ENCODE measurements at places on chromosomes 3 and 15. TPM values are rescaled to one million over a fixed set of nuclear protein-coding genes. Genes with fewer than 3 reads are reported as not detected.

DNA sequence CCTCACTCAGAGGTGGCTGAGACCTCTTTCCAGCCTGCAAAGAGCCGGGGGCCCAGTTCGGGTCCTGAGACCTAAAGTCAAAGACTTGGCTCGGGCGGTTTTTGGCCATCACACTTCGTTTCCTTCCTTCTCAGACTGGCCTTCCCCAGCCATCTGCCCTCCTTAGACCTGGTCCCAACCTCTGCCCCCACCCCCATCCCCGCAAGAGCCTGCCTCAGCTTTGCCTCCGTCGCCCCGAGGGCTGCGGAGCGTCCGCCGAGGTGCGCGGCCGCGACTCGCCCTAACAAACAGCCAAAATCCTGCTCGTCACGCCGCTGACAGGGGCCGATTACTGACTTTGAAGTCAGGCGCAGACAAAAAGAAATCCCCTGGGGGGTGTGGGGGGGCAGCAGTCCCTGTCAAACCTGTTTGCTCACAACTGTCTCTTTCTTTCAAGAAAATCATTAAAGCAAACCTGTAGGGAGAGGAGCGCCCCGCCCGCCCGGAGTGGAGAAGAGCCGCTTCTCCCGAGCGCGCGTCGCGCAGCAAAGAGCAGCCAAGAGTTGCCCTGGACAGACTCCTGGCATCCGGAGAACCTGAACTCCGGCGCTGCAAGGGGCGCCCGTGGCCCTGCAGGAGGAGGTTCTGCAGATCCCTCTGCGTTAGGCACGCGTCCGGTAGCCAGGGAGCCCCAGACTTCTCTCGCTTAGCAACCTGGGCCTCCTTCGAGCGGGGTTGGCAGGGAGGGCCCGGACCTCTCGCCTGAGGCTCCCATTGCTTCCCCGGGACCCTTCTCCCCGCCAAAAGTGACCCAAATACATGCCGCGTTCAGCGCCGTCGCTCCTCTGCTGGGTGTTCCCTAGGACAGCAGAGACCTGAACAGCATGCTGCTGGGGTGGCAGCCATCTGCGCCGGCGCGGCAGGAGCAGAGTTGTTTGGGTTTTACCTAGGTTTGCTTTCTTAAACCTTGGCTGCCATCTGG lies 4.5 kb downstream of the SOX14 start:
- no peak for DNase-seq

- no peak for DNase-seq
These were observed 841.6 kb upstream of the DPPA4 start for GRCh38 chr3:110178965-110179364.

GRCh38 chr15:96692826-96693225 lies 362.3 kb downstream of the NR2F2 start:
- no peak for DNase-seq

GRCh38 chr3:50154840-50155490 lies at the start of gene SEMA3F:
TSS of gene SEMA3F (plus strand) at chr3:50155324. CDS start at chr3:50159623, 4,299 bp downstream.
- DNase-seq: no peak

- DNase-seq: no peak
These were observed 154.7 kb upstream of the GOLIM4 start for GRCh38 chr3:168250415-168250861.

- DNase-seq: no peak
These were observed 48.4 kb downstream of the ARHGEF3 start for GRCh38 chr3:56753206-56753820.

DNA sequence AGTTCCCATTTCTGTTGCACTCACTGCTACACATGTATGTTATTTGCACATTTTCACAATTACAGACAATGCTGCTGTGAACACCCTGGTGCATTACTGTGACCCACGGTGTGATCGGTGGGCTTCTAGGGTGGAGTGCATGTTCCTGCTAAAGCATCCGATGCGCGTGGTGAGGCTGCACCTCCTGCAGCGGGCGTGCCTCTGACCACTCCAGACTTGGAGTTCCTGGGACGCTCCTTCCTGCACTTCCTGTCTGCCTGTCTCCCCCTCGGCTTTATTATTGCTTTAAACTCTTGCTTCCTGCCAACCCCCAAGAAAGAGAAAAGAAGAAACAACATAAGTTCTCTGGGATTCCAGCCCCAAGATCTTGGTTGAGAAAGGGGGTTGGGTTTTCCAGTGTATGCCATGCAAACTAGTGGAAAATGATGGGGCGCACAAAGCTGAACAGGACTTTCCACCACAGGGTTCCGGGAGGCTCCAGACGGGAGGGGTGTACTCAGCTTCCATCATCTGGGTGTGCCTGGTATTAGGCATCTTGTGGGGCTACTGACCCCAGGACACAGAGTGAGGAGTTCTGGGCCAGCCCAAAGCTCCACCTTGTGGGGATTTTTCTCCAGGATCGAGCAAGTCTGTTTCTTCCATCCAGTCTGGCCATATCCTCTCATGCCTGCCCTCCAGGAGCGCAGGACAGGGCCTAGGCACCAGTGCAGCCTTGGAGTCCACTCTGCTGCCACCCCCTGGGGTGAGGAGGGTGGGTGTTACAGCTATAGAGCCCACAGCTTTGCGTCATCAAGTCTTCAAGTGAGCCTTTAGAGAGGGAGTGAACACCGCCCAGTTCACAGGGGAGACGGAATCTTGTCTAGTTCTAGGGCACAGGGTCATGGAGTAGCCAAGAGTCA lies 11.2 kb downstream of the RPL32 start:
- no peak for DNase-seq

GRCh38 chr15:48800811-48801455 lies 9.9 kb downstream of the CEP152 start:
- peak; percentile 47 for DNase-seq

- no peak for DNase-seq
These were observed 52.2 kb upstream of the OSBPL11 start for GRCh38 chr3:125647318-125648014.

- DNase-seq: no peak
These were observed 19.7 kb downstream of the GABRA5 start for GRCh38 chr15:26886566-26886965.

- DNase-seq: no peak
These were observed 172.3 kb downstream of the SLCO3A1 start for GRCh38 chr15:92025706-92026270.

DNA sequence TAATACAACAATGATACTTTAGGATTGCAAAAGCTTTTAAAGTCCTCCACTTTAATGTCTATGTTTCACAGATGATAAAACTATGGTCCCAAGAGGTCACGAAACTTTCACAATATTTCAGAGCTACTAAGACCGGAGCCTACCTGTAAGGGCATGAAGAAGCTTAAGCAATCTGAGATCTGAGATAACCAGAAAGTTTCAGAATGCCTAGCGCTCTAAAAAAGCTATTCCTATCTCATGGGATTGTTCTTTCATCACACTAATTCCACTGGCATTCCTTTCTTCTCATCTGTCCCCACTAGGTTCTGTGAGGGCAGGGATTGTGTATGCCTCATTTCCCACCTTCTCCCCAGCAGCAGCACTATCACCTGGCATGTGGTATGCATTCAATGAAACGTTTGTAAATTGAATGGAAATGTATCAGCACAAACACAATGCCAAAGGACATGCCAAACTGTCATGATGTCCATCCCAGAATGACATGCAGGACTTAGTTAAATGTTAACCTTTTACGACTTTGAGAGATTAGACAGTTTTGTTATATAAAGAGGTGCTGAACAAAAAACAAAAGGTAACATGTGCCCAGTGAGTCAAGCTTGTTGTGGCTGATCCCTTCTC lies 104.7 kb upstream of the NR2F2 start:
- no peak for DNase-seq

DNA sequence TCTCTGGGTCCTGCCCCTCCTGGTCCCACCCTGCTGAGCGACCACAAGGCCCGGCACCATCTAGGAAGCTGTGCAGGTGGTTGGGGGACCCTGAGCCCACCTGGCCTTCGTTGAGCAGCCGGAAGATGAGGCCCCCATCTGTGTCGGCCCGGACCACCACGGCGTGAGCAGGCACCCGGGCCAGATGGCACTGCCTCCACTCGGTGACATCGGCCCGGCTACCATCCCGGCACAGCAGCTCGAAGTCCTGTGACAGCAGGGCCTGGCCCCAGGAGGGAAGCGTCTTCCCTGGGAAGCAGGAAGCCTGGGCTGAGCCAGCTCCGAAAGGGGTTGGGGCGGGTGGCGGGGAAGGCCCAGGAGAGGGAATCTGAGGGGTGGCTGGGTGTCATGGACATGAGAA lies 12.6 kb downstream of the MELTF start:
- DNase-seq: no peak

- no peak for DNase-seq
These were observed 160.9 kb downstream of the IGF1R start for GRCh38 chr15:98809273-98809672.

DNA sequence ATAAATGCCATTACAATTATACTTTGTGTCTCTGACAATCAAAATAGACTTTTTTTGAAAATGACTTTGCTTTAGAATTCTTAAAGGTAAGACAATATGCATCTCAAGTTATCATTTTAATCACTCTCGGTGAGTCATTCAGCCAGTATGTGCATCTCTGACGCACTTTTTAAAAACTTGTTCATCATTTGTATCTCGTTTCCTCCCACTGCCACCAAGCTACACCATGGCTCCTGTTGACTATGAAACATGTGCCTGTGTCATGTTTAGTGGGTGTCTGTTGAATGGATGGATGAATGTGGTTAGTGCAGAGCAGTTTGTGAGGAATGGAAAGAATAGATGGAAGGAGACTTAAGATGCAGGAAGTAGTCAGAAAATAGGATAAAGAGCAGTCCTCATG lies 68.6 kb downstream of the ARPP21 start:
- DNase-seq: no peak

GRCh38 chr3:157174290-157174648 lies 14.3 kb upstream of the CCNL1 start:
- no peak for DNase-seq

DNA sequence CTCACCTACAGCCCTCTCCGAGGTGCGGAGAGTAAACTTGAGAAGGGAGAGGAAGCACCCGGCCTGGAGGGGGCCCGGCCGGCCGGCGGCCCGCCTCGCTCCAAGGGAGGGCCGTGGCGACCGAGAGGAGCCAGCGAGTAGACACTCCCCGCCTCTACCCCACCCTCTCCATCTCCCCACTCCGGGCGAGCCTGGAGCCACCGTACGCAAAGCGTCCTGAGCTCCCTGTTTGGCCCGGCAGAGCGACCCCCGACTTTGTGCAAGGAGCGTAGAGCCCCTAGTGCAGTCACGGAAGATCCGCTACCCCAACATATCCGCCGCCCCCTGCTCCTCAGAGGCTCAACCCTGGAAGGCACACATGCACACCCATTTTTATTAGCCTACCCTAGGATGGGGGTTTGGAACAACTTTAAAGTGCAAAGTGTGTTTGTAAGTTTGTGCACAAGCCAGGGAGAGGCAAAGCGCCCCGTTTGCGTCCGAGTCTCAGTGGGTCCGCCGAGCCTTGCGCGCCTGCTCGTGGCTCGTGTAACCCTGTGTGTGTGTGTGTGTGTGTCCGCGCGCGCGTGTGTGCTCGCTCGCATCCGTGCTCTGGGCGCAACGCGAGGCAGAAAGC lies 508 bp upstream of the SMAD6 start:
- DNase-seq: no peak

The CLN6 gene
- total RNA-seq: 20.2 TPM

The RNU6-1 gene
- total RNA-seq: not detected

The VIPR1 gene
- 1.4 TPM for total RNA-seq

The SOX2 gene
- total RNA-seq: not detected

The RARB gene
- 17.6 TPM for total RNA-seq

The GRAMD2A gene
- total RNA-seq: not detected

The DUOX1 gene
- not detected for total RNA-seq

The TMEM40 gene
- not detected for total RNA-seq

All from glomerular endothelial cell (primary cell).